ENCODE measurements at places on chromosomes 3 and 15.
A peak's percentile ranks its signal among the peaks of the same experiment; 100 is the strongest.

DNA sequence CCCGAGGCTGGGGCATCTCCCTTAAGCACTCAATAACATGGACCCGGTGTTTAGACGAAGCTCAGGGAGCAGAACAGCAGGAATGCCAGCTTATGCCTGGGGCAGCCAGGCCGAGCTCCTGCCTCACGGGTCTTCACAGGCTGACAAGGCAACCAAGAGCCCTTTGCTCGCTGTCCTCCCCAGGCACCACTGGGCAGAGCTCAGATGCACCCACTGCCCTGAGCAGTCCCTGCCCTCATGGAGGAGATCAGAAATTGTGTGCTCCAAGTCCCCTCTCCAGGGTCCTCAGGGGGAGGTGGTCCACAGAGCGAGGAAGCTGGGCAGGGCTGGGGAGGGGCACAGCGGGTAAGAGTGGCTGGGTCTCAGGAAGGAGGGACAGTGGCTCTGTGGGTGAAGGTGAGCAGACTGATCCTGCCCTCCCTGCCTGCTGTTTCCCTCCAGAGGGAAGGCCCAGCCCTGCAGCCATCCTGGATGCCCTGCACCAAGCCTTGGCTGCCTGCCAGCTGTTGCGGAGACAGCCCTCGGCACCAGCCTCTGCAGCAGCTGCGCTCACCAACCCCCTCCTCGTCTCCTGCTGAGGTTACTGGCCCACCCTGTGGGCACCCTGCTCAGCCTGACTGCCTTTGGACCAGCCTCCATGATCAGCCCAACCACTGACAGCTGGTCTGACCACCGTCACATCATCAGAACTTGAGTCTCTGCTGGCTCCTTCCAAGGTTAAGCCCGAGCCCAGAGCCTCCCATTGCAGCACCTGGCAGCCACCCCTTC lies 21.1 kb upstream of the GP9 start:
- DNase-seq, result peak; percentile 38

- DNase-seq, result no peak
These were observed 48.4 kb downstream of the WNT7A start for GRCh38 chr3:13831386-13831996.

GRCh38 chr3:30924763-30925162 lies 30.3 kb upstream of the GADL1 start:
- DNase-seq, result no peak

DNA sequence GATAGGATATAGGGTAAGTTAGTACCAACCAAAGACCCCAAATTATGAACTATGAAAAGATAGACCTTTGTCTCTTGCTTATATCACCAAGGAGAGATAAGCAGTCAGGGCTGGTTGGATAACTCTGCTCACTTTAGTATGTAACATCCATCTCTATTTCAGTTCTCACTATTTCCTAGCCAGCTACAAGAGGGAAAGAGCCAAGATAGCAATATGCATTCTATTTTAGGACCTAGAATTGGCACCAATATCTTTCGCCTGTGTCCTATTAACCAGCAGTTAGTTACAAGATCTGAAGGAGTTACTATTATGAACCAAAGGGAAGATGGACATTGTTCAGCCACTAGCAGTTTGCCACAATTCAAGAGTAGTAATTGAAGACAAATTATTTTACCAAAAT lies 457.5 kb downstream of the NSUN3 start:
- DNase-seq, result no peak

- DNase-seq, result no peak
These were observed 53.5 kb upstream of the WNT5A start for GRCh38 chr3:55540579-55540978.

- DNase-seq, result no peak
These were observed 35.5 kb downstream of the ECT2 start for GRCh38 chr3:172786036-172786435.

DNA sequence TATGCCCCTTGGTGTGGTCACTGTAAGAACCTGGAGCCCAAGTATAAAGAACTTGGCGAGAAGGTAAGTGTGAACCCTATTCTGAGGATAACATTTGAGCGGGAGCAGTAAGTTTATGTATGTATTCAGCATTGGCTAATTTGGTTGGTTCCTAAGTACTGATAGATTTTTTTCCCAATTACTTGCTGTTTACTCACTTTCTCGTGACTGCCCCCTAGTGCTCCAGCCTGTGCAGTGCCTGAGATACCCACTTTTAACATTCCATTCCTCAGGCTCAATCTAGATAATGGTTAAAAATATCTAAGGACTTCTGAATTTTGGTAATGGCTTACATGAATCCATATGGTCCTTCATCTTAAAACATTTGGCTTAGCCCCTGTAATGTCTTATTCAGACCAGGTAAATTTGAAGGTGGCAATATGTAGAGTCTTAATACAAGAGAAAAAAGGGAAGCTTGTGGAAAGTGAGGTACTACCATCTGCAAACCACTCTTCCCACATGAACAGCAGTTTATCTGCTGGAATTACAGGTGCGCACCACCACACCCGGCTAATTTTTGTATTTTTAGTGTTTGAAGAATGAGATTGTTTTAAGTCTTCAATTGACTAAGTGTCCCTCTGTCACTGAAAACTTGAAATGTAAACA lies 7.1 kb downstream of the ELL3 start:
- DNase-seq, result no peak

DNA sequence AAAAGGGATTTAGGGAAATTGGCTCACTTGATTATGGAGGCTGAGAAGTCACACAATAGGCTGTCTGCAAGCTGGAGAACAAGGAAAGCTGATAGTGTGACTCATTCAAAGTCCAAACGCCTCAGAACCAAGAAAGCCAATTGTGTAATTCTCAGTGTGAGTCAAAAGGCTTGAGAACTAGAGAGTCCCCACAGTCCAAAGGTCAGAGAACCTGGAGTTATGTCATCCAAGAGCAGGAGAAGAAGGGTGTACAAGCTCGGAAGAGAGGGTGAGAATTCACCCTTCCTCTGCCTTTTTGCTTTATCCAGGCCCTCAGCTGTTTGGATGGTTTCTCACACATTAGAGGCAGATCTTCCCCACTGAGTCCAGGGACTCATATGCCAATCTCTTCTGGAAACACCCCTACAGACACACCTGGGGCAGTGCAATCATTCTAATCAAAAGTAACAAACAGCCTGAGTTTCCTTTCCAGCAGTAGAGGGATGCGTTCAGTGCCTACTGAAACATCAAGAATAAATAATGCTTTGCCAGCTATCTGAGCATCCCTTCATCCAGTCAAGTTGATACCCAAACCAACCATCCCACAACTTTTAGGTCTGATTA lies 271.5 kb downstream of the SATB1 start:
- no peak for DNase-seq

DNA sequence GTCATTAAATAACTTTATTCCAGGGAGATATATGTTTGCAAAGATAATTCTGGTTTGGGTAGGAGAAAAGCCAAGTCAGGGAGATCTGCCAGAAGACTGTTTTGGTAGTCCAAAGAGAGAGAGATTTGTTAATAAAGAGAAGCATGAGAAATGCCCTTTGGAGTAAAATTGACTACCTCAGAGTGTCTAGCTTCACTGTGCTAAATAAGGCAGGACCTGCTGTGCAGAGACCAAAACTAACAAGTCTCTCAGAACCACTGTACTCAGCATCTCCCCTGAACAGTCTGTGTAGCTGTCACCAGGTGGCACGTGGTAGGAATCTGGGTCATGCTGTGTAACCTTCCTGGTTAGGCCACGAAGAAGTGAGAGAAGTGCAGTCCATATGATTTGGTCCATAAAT lies 31.6 kb upstream of the SLC35G2 start:
- no peak for DNase-seq

- DNase-seq, result no peak
These were observed 1.3 kb downstream of the DGKG start for GRCh38 chr3:186360779-186361178.

- no peak for DNase-seq
These were observed 140.7 kb downstream of the MECOM start for GRCh38 chr3:169522595-169523529.

DNA sequence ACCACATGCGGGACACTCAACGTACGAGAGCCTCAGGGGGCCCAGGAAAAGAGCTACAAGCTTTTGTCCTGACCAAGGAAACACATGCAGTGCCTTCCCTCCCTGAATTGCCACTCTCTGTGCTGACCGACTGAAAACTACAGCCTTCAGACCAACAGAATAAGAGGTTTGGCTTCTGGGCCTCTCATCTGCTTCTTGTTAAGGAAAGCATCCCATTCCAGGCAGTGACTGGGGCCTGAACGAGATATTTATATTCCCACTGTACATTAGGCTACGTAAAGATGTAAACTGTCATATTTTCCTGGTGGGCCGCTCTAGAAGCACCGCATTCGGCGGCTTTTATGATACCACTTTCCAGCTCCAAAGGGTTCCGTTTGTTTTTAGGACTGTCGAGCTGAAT lies 208.9 kb upstream of the TPM1 start:
- DNase-seq, result no peak

- no peak for DNase-seq
These were observed 163.1 kb downstream of the FMN1 start for GRCh38 chr15:33031324-33031821.

DNA sequence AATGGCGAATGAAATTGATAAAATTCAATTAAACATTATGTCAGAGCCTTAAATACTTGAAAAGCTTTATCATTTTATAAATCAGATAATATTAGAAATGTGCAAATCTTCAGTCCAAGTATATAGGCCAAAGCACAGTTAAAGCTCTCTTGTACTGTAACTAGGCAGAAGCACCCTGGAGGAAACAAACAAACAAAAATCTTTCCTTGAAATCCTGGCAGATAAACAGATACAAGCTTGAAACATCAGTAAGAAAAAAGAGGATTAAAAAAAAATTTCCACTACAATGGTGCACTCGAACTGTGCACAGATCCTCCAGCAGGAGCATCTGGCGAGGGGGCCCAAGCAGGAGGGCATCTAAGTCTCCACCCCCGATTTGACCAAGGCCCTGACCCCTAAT lies 166.6 kb downstream of the PLD1 start:
- no peak for DNase-seq

DNA sequence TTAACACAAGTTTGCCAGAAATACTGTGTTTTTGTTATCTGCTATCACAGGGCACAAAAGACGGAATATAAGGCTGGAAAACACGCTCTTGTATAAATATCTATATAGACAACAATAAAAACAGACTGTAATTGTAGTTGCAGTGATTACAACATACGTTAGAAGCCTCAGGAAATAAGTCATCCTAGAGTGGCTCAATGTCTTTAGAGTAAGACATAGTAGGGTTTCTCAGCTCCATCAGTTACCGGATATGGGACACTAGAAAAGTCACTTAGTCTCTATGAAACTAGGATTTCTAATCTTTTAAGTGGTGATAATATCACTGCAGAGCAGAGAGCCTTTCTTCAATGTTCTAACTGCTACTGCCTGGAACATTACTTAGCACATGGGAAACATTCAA lies 208.8 kb downstream of the STAG1 start:
- DNase-seq, result no peak

GRCh38 chr3:197181741-197182140 lies 116.7 kb downstream of the DLG1 start:
- no peak for DNase-seq

DNA sequence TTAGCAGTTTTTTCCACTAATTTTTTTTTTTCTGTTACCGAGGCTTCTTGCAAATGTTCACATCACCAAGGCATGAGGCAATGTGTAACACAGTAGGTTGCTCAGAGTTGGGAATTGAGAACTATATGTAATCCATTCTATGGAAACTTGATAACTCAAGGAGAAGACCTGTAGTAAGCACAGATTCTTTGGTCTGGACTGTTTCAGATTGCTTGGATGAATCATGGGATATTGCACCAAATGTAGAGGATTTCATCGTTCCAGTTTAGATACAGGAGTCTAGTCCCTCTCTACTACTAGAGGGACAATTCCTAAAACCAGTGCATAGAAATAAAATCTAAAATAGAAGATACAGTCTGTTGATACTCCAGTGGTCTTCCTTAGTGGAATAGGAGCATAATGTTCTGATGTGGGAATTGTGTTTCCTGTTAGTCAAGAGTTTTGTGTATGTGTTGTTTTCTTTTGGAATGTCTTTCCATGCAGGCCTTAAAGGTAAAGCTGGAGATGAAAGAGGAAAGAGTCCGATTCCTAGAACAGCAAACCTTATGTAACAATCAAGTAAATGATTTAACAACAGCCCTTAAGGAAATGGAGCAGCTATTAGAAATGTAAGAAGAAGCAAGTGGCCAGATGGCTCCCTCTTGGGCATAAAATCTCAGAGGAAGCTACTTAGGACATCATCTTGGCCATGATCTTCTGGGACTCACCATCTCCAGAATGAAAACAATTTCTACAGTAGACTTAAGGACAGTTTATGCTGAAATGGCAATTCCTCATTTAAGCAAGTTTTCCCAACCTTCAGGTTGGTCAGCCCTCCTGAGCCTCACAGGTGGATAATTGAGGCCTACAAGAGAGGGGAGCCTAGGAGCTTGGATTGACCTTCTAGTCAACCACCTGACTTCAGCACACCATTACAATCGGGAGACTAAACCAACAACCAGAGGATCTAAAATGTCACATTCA lies 10.7 kb downstream of the KNSTRN start:
- DNase-seq, result no peak

GRCh38 chr15:79674124-79674465 lies 222.7 kb downstream of the MTHFS start:
- no peak for DNase-seq

DNA sequence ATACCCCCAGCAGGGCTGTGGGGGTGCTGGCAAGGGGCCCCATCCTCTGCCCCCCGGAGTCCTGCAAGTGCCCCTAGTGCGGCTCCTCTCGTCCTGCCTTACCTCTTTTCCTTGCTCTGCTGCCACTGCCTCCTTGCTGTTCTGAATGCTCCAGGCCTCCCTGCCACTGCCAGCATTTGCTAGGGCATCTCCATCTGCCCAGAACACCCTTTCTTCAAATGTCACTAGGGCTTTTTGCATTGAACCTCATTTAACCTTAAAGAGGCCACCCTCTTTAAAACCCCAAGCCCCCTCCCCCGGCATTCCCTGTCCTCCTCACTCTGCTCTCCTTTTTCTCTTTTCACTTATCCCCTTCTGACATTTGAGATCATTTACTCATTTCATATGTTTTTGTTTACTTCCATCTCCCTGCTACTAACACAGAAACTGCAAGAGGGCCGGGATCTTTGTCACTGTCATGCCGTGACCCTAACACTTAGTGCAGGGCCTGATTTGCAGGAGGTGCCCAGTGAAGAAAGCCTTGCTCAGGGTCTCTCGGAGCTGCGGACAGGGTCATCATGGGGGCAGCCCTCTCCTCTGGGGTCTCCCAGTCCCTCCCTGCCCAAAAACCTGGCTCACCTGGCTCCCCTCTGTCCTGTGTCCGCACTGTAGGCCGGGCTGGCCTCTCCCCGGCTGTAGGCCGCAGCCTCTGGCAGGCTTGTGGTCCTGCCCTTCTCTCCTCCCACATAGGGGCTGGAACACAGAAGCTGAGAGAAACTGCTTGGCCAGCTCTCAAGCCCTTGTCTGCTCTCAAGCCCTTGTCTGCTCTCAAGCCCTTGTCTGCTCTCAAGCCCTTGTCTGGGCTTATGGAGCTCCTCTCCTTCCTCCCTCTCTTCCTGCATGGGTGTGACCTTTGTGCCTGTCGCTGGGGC lies at the start of gene ACOX2:
TSS of gene ACOX2 (minus strand) at position 690 of the 911 bp plus-strand sequence. CDS start 2,084 bp downstream, outside the sequence.
- DNase-seq, result peak; percentile 3

DNA sequence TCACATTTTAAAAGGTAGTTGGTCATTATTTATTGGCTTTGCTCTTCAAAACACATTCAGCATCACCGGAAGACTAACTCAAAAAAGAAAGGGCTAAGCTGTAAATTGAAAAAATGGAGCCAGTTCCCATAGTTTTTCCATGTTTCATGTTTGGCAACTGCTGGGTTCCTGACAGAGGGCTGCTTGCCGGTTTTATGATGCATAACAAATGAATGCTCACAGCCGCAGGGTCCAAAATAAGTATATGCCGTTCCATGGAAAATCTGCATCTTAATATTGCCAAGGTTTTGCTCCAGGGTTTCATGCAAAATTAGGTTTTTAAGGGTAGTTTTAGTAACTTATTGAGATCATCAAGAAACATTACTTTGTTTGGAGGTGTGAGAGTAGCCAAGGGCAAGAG lies 15.8 kb downstream of the SLC12A1 start:
- peak; percentile 8 for DNase-seq

All from NCI-H187 (cell line).